ENCODE measurements at places on chromosomes 1 and 21. TPM values are rescaled to one million over a fixed set of nuclear protein-coding genes. Genes with fewer than 3 reads are reported as not detected.

The FCGR3A gene
- total RNA-seq, result 6.8 TPM

The FAM110D gene
- total RNA-seq, result 4.9 TPM

The JAM2 gene
- 21.6 TPM for total RNA-seq

- H3K27ac ChIP-seq, result no peak overlapping the region
- no peaks in the 10 kb centered on the region for H3K36me3 ChIP-seq
- H3K4me1 ChIP-seq, result no peaks in the 10 kb centered on the region
- no peak for DNase-seq
Observed at GRCh38 chr21:38273745-38274542, 17.2 kb downstream of the KCNJ15 start.

GRCh38 chr1:156704930-156705320 is 458 bp downstream of the CRABP2 start:
- no peaks in the 10 kb centered on the region for H3K27me3 ChIP-seq
- peak overlapping the region; percentile 43 for H3K4me3 ChIP-seq
- peak; percentile 80 for DNase-seq
- no peaks in the 10 kb centered on the region for H3K36me3 ChIP-seq

GRCh38 chr1:26082020-26082350 is 14.6 kb upstream of the TRIM63 start:
- no peaks in the 10 kb centered on the region for H3K27me3 ChIP-seq
- DNase-seq, result no peak
- H3K4me3 ChIP-seq, result no peak overlapping the region
- H3K27ac ChIP-seq, result no peak overlapping the region
- H3K36me3 ChIP-seq, result no peaks in the 10 kb centered on the region

GRCh38 chr21:38355353-38355752 is 98.6 kb downstream of the KCNJ15 start:
- DNase-seq, result no peak
- H3K27me3 ChIP-seq, result no peaks in the 10 kb centered on the region
- no peaks in the 10 kb centered on the region for H3K36me3 ChIP-seq
- no peak overlapping the region for H3K4me3 ChIP-seq
- H3K4me1 ChIP-seq, result no peaks in the 10 kb centered on the region

GRCh38 chr1:115453666-115454065 is 115.6 kb upstream of the NGF start:
- H3K27ac ChIP-seq, result no peak overlapping the region
- H3K27me3 ChIP-seq, result no peaks in the 10 kb centered on the region
- H3K36me3 ChIP-seq, result no peaks in the 10 kb centered on the region
- no peak overlapping the region for H3K4me3 ChIP-seq

GRCh38 chr21:42627527-42628289 is 25.7 kb upstream of the PDE9A start:
- no peak overlapping the region for H3K4me3 ChIP-seq
- no peak for DNase-seq
- no peaks in the 10 kb centered on the region for H3K4me1 ChIP-seq
- H3K36me3 ChIP-seq, result no peaks in the 10 kb centered on the region
- H3K27me3 ChIP-seq, result no peaks in the 10 kb centered on the region
- no peak overlapping the region for H3K27ac ChIP-seq
